NCI-H1092 treated with DMSO at 0.1 percent for 48 hours (cell line): ENCODE measurements at places on chromosomes 11 and 22.

DNA sequence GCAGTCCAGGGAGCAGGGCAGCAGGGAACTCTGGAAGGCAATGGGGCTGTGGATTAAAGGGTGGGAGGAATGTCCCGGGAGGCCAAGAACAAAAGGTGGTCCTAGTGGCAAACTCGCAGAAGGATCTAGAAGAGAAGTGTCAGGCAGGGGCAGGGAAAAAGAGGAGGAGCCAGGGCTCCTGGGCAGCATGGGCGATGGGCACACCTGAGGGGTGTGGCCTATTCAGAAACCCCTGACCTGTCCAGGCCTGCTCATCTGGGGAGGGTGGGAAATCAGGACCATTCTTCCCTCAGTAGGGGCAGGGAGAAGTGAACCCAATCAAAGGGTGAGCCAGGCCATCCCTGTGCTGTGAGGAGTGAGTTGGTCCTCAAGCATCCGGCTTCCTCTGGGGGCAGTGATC is 108.6 kb downstream of the TRIM29 start:
- no peak for DNase-seq

DNA sequence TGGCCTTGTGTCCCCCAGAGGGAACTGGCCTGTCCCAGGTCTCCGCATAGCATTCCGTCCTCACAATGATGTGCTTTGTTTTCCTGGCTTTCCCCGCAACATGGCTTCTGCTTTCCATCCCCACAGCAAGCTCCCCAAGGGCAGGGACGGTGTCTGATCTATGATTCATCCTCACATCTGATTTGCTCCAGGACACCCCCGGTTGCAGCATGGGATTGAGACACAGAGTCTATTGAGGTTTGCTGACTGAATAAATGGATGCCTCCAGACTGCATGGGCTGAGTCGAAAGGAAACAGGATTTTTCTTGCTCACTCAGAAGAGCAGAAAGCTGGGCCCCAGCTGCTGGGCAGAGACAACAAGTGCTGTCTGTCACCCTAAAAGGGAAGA is 40.2 kb downstream of the LMO1 start:
- DNase-seq, result no peak

- peak; percentile 90 for DNase-seq
Measured at GRCh38 chr11:44564166-44564565, 1.3 kb upstream of the CD82 start.

GRCh38 chr11:118086913-118087768 is at the start of gene SMIM35:
Gene SMIM35, minus strand, starts transcription at chr11:118086963. Its CDS starts 206 bp downstream, at chr11:118086757.
- DNase-seq, result no peak

GRCh38 chr11:107898270-107898669 is 30.0 kb upstream of the RAB39A start:
- no peak for DNase-seq

DNA sequence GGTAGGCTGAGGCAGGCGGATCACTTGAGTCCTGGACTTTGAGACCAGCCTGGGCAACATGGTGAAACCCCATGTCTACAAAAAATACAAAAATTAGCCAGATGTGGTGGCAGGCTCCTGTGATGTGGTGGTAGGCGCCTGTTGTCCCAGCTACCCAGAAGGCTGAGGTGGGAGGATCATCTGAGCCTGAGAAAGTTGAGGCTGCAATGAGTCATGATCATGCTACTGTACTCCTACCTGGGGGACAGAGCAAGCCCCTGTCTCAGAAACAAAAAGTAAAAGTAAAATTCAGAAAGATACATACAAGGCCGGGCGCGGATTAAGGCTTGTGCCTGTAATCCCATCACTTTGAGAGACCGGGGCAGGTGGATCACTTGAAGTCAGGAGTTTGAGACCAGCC is 6.3 kb downstream of the LDHAL6A start:
- DNase-seq, result no peak

- no peak for DNase-seq
Measured at GRCh38 chr22:17161991-17162390, 2.9 kb upstream of the HDHD5 start.

DNA sequence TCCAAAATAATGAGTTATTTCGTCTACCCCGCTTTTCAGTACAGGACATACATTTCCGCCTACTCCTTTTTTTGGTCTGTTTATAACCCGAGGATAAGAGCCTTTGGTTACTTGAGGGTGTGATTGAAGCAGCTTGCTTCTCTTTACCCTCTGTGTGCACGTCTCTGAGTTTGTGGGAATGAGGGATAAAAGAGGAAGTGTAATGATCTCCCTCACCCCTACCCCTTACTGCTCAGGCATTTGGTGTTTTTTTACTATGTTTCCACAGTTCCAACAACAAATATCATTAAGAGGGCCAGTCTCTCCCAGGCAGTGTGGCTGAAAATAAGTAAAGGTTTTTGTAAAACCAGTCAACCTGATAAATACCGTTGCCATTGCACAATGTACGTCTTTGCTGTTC is 83.2 kb upstream of the GAL start:
- no peak for DNase-seq

DNA sequence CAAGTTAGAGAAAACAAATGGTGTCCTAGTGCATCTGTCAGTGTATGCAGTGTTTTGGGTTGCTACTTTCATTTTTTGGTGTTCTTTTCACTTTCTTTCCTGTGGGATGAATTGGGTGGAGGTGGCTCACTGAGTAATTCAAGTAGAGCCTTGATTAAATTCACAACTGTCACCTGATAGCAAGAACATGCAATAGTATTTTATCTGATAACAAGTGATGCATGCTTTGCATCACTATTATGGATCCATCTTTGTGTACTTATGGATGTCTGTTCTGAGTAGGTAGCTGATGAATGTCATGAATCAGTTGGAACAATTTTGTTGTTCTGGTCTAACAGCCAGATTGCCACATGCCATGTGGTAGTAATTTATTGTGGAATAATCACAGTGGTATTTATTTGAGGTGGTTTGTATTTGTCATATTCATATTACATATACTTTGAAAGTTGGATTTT is 87.5 kb downstream of the DDX10 start:
- DNase-seq, result no peak

DNA sequence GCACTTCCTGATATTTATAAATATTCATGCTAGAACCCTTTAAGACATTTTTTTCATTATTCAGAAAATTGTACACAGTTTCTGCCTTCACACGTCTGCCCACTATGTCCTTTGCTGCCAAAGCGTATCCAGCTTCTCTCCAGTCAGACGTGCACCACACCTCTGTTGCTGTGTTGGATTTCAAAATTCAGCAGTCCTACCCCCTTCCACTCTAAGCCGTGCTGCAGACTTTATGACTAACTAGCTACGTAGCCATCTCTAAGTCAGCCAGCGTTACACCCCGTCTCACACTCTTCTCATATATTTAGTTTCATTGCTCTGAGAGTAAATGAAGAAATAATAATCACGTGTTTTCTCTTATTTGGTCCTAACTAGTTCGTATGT is 28.2 kb upstream of the OPCML start:
- no peak for DNase-seq

DNA sequence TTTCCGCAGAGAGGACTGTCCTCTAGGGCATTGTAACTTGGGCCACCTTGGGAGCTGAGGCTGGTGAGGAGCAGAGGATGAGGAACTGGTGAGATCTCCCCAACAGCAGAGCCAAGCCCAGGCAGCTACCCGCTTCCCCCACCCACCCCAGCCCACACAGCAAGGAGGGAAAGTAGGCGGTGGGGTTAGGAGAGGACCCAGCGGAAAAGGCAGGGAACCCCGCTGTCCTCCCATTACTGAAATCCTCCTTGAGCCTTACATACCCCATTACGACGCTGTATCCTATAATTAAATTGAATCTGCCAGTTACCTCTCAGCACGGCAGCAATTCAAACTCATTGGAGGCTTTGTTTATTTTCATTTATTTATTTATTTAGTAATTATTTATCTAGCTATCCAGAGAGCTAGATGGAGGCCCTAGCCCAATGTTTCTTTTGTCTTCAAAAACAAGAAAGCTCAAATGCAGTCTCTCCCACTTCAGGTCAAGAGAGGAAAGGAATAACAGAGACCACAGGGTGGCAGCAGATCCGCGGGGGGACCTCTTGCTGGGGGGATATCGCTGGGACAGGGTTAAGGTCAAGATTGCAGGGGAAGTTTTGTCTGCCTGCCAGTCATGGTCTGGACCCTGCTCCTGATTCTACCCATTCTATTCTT is 218.0 kb downstream of the ST3GAL4 start:
- peak; percentile 63 for DNase-seq

- DNase-seq, result no peak
Measured at GRCh38 chr22:32815943-32816342, 14.4 kb downstream of the TIMP3 start.

GRCh38 chr11:8033305-8034105 is 46.4 kb downstream of the EIF3F start:
- peak; percentile 56 for DNase-seq

- DNase-seq, result no peak
Measured at GRCh38 chr11:17008099-17008498, 6.1 kb downstream of the PLEKHA7 start.

DNA sequence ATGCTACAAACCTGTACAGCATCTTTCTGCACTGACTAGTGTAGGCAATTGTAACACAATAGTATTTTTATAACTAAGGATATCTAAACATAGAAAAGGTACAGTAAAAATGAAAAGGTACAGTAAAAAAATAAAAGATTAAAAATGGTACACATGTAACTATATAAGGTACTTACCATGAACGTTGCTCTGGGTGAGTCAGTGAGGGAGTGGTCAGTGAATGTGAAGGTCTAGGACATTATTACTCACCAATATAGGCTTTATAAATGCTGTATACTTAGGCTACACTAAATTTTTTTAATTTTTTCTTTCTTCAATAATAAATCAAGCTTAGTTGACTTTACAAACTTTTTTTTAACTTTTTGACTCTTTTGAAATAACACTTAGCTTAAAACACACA is 59.9 kb downstream of the EIF3M start:
- DNase-seq, result no peak

GRCh38 chr22:49855251-49855911 is 1.7 kb downstream of the ZBED4 start:
- no peak for DNase-seq

GRCh38 chr11:21634491-21634890 is 558.4 kb upstream of the ANO5 start:
- DNase-seq, result no peak

GRCh38 chr11:44632466-44633123 is 67.1 kb downstream of the CD82 start:
- DNase-seq, result no peak

- no peak for DNase-seq
Measured at GRCh38 chr22:17199003-17199731, 20.1 kb downstream of the ADA2 start.

DNA sequence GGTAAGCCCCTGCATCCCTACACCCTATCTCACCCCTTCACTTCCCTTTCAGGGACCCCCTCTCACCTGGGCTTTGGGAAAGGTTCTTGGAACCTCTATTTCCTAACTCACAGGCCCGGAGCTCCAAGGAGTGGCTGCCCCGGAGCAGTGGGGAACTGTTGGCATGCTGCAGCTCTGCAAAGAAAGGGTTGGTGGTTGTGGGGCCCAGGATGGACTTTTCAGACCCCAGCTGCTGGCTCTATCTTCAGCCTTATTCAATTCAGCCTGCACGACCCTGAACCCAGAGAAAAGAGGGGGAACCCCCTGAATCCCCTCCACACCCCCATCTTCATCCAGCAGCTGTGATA is 10.0 kb downstream of the ROBO4 start:
- DNase-seq, result no peak

DNA sequence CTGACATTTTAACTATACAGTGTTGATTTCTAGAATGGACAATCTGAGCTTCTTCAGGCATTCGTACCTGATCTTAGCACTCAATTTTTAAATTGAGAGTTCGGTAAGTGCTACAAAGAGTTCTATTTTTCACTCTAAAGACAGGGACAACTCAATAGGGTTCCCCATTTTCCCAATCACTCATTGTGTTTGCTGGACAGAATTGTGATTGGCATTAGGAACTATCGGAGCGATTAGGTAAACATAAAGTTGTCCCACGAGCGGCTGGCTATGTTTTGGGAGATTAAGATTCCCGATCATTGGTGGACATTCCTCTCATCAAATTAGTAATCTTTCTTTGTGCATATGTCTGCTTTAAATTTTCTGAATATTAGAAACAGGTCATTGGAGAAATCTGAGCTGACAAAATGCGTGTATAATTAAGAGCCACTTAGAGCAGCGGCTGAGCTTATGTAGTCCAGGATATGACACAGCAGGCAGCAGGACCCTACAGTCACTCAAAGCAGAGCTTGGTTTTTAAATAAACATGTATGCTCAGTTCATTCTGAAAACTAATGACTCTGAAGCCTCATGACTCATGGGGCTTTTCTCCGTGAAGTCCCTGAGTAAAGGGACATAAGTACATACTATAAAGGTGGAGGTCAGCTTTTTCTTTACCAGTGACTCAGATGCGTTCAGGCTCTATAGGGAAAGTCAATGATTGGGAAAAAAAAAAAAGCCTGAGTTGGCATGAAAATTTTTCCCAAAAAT is 109.4 kb downstream of the GRIA4 start:
- DNase-seq, result peak; percentile 74

DNA sequence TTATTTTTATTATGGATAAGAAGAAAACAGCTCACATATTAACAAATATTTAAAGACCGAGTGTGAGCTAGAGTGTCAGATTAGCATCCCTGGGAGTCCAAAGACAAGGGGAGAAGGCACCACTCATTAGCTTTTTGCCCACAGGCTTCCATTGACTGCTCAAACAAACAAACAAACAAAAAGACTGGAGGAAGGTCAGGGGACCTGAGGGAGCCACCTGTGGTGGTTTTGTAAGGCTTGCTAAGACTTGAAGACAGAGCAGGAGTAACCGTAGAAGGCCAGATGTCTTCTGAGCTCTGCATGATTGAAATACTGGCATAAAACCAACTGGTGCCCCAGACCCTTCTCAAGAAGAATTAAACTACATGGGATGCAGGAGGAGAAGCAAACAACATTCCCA is 395.2 kb upstream of the CNTN5 start:
- no peak for DNase-seq

DNA sequence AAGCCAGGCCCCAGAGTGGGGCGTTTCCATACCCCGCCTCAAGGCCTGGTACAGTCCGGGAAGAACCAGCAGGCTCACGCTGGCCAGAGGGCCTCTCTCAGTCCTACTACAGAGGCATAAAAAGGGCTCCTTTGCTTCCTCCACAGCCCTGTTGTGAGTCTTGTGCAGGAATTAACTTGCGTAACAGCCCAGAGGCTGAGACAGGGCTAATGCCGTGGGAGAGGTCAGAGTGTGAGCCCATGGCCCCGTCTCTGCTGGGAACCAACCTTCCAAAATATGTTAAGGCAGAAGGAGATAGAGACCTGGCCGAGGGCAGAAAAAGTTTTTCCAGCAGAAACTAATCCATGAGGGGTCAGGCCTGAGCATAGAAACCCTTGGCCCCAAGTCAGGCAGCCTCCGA is 19.9 kb upstream of the TMEM184B start:
- no peak for DNase-seq

DNA sequence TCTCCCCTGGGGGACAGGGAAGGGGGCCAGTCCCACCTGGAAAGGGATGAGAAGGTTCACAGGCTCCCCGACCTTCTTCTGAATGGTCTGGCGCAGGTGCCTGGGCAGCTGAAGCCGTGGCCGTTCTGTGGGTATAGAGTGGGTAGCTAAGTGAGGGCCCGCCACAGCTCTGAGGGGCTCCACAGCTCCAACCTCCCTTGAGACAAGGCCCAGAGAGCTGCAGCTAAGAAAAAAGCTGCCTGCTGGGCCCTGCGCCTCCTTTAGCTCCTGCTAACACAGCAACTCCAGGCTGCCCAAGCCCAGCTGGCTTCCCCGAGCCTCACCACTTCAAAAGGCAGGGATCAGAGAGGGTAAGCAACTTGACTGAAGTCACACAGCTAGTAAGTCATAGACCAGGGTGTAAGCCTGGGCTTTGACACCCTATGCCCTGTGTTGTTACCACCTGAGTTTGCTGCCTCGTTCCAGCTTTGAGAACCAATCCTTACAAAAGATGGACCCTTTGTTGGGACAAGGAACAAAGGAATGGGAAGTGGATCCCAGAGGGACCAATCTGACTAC is 18.5 kb downstream of the MYBPC3 start:
- DNase-seq, result no peak
